ENCODE measurements at places on chromosomes 5 and 9. TPM values are rescaled to one million over a fixed set of nuclear protein-coding genes. Genes with fewer than 3 reads are reported as not detected.

GRCh38 chr9:125431741-125432271, 170.2 kb downstream of the GAPVD1 start:
- no peak for DNase-seq

DNA sequence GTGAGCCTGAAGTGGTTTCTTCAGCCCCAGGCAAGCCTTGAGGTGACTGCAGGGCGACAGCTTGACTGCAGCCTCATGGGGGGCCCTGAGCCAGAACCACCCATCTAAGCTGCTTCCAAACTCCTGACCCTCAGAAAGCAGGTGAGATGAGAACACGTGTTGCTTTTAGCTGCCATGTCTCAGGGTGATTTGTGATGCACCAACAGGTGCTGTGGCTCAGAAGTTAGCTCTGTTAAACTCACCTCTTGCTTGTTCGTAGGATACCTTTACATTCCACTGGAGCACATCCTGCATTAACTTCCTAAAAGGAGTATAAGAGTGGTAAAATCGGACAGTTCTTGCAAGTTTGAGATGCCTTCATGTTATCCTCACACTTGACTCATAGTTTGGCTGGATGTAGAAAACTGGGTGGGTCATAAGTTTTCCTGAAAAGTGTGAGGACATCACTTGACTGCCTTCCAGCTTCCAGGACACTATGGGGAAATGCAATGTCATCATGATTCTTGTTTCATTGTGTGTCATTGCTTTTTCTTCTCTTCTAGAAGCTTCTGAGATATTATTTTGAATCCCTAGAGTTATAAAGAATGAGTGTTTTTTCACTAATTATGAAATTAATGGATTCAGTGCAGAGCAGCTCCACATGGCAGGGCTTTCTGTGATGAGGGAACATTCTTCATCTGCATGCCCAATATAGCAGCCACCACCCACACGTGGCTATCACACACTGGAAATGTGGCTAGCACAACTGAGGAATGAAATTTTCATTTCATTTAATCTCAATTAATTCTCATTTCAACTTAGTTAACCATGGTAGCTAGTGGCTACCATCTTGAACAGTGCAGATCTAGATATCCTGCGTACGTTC, 92.3 kb downstream of the HSD17B3 start:
- DNase-seq: no peak

DNA sequence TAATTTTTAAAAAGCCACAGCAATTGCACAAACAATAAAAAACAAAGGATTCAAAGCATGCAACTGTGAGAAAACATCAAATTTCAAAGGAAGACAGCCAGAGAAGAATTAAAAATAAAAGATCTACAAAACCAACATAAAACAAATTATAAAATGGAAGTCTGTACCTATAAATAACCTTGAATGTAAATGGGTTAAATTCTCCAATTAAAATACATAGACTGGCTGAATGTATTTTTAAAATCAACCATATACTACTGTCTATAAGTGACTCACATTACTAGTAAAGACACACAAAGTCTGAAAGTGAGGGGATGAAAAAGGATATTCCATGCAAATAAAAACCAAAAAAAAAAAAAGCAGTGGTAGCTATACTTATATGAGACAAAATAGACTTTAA, 33.7 kb downstream of the BTNL8 start:
- DNase-seq: no peak

Gene CDH9
- total RNA-seq: not detected

- no peak for DNase-seq
These were observed 29.0 kb downstream of the RGS3 start for GRCh38 chr9:113492343-113493202.

- no peak for DNase-seq
These were observed 20.1 kb upstream of the CFAP157 start for GRCh38 chr9:127686461-127687393.

DNA sequence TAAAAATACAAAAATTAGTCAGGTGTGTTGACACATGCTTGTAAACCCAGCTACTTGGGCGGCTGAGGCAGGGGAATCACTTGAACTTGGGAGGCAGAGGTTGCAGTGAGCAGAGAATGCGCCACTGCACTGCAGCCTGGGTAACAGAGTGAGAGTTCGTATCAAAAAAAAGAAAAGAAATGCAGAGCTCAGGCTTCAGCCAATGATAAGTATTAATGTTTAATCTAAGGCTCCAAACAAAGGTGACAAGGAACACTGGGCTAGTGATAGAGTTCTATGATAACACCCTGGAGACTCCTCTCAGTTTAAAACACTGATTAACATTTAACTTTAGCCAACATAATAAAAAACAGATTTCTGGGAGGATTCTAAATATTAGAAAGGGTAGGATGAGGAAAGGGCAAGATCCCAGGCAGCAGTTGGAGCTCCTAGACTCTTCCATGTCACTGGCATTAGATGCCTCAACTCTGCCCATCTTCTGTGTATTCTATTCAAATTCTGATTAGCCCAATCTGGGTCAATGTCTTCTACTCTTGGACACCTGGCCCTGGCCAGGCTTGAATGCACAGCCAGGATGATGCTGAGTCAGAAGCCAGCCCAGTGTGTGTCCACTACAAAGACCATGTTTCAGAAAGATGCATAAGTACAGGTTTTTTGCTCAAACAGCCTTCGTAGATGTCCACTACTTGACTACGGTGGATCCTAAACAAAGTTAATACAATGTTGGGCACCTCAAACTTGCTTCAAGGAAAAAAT, 91.0 kb upstream of the FAM169A start:
- DNase-seq: no peak

Gene IRX4
- not detected for total RNA-seq

- no peak for DNase-seq
These were observed 26.8 kb downstream of the PSMB7 start for GRCh38 chr9:124388275-124389048.

GRCh38 chr5:94562327-94562971, 56.0 kb downstream of the KIAA0825 start:
- no peak for DNase-seq

DNA sequence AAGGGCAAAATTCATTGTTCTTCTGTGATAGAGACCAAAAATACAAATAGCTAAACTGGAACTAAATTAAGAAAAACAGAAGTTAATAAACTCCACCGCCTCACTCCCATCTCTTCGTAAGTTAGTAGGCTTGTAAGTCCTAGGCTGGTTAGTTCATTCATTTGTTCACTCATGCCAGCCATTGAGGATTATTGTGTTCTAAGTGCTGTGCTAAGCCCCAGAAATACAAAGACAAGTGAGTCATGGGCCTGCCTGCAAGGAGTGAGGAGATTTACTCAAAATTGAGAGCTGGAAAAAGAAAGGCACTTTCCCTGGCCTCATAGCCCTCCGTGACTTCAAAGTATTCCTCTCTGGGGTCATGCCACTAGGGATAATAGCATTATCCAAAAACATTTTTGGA, 8.5 kb downstream of the DOCK8 start:
- no peak for DNase-seq

Gene TAF11L5
- not detected for total RNA-seq

DNA sequence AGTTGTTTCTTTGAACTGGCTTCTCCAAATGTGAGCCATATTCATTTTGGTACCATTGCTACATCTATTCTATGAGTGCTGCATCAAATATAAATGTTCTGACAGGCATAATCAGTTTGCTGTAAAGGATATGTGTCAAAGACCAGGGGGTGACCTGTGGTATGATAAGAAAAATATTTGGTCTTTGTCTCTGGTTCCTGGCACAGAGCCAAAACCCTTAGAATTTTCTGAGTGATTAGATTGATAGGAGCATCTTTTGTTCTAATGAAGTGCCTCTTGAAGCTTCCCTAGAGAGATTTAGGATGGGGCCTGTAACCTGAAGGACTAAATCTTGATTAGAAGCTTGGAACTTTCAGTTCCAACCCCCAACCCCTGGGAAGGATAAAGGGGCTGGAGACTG, 256.3 kb downstream of the NNT start:
- no peak for DNase-seq

GRCh38 chr5:30607301-30607894, 586.1 kb upstream of the CDH6 start:
- DNase-seq: no peak

GRCh38 chr5:175102717-175103116, 341.3 kb downstream of the DRD1 start:
- no peak for DNase-seq

GRCh38 chr5:134223406-134224248, 2.2 kb downstream of the PPP2CA start:
- DNase-seq: no peak

Gene GARIN3
- total RNA-seq: not detected

GRCh38 chr5:149421834-149422233, 42.7 kb upstream of the IL17B start:
- DNase-seq: no peak

- DNase-seq: no peak
These were observed 136.1 kb downstream of the MACIR start for GRCh38 chr5:103394676-103395075.

Gene ZDHHC11
- 5.6 TPM for total RNA-seq

GRCh38 chr5:32462618-32463017, 18.1 kb upstream of the ZFR start:
- no peak for DNase-seq

GRCh38 chr9:19087106-19088000, 15.4 kb downstream of the HAUS6 start:
- no peak for DNase-seq

DNA sequence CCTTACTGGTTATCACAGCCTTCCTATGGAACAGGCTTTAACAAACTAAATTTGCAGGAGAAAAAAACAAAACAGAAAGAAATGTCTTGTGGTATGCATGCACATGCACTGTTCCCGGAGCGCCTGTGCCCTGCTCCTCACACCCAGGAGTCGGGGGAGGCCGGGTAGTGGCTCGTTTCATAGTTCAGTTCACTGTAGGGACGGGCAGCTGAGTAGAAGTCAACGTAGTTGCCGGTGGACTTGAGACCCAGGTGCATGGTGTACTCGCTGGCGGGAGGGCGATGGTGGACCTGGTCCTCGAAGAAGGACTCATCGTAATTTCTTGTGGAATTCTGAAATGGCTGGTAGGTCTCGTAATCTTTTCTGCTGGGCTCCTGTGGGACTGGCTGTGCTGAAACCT, 212.3 kb upstream of the DAP start:
- DNase-seq: no peak

Gene CDKN2A
- total RNA-seq: 10.3 TPM

Gene OBP2B
- total RNA-seq: not detected

DNA sequence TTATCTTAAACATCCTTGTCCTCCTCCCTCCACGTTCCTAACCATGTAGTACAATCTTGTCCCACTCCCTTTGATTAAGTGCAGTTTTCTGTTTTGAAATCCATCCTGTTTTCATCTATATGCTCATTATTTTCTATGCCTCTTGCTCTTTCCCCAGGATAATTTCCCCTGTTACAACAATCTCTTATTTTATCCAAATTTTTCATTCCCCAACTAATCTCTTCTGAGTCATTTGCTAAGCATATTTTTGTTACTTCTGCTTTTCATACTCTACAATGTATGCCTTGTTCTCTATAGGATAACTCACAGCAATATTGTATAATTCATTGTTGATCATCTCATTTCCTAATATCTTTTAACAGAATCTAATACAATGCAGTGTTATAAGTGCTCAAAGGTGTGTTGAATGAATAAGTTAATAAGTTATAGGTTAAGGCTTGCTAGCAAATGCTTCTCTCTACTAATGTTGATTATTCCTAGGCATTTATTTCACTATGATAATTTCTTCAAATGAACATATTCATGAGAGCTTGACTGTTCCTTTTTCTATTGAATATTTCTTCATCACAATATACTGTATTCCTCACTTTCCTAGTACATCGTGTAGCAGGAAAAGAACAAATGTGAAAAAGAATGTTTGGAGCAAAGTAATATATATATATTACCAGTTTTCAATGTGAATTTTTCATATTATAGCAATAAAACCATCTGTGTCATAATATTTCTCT, 1.5 kb downstream of the OMD start:
- DNase-seq: no peak

DNA sequence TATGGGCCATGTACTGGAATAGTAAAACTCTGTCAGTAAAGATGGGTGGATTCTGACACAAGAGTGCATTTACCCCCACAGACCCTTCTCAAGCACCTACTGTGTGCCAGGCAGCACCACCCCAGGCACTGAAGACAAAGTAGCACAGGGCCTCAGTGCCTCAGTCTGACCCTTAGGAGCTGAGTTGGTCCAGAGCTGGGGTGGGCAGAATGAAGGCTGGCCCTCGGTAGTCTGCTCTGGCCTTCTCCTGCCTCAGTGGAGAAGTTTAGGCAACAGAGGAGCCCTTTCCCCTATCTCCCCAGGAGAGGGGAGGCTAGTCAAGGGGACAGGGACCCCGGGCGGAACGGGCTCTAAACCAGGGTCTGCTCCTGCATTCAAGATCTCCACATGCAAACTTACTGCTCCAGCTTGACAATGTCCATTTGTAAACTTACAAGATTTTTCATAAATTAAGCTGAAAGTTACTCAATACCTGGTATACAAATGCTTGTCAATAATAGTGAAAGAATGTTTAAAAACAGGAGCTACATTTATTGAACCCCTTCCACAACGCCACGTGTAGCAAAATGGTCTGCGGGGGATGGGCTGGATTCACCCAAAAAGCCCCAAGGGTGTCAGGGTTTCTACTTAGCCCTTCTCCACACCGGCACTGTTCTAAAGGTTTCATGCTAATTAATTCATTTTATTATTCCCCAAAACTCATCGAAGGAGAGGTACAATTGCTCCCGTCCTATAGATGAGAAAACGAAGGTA, 1.5 kb downstream of the VDAC1 start:
- DNase-seq: no peak

- DNase-seq: no peak
These were observed 2.1 kb downstream of the ZNF608 start for GRCh38 chr5:124744170-124744971.

GRCh38 chr5:142507531-142508372, 178.1 kb downstream of the FGF1 start:
- no peak for DNase-seq

GRCh38 chr5:57368010-57368409, 114.6 kb downstream of the ACTBL2 start:
- no peak for DNase-seq
